IMR-90 (cell line): ENCODE measurements at places on chromosomes 16 and 17. TPM values are rescaled to one million over a fixed set of nuclear protein-coding genes. Genes with fewer than 3 reads are reported as not detected.

- no peak for DNase-seq
Measured at GRCh38 chr16:54987081-54987480, 56.4 kb downstream of the IRX5 start.

GRCh38 chr17:48506246-48506645 lies 24.6 kb downstream of the HOXB1 start:
- DNase-seq = no peak

GRCh38 chr17:77223642-77224420 lies 83.1 kb downstream of the SEC14L1 start:
- DNase-seq = no peak

The RAB11FIP4 gene
- 0.59 and 0.68 TPM in 2 replicates for polyA plus RNA-seq

DNA sequence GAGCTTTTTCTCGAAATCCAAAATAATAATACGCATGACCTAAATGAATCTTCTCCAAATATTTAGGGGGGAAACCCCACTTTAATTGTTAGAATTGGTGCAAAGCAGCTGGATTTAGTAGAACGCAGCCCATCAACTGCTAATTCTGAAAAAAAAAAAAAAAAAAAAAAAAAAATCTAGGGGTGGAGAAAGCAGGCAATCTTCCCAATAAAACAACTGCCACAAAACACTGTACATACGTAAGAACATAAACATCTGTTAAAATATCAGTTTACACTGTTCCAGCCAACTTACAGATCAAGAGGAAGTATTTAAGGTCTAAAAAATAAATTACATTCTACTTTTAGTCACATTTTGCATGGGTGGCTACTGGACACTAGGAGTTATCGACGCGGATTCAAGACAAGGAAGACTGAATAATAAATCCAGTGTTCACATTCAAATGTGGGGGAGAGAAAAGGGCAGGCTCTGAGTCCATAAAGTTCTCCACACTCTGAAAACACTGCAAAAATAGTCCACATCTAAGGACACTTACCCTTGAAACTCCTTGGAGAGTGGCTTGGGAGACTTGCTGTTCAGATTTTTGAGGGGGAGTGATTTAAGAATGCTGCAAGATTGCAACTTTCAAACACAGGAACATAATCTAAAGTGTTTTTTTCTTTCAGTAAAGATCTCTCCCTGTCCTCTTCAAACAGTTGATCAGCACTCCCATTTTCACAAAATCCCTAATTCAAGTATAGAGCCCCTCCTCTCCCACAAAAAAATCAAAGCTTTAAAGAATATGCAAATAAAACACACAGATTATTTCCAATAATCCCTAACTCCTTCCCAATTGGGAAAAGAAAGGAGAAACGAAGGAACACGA lies 1.3 kb downstream of the APPBP2 start:
- DNase-seq = peak; percentile 37

The AANAT gene
- 0.19 and 0.21 TPM in 2 replicates for polyA plus RNA-seq

The CFAP20 gene
- 52.8 and 54.0 TPM in 2 replicates for polyA plus RNA-seq

The CD79B gene
- polyA plus RNA-seq = not detected in 2 replicates
